Thoracic aorta endothelial cell (primary cell): ENCODE measurements at places on chromosomes 1 and 21. TPM values are rescaled to one million over a fixed set of nuclear protein-coding genes. Genes with fewer than 3 reads are reported as not detected.

PRR9 gene
- not detected in 2 replicates for total RNA-seq

NDUFV3 gene
- total RNA-seq, result 61.2 and 68.8 TPM in 2 replicates

LHX8 gene
- total RNA-seq, result not detected in 2 replicates

LIPI gene
- total RNA-seq, result not detected in 2 replicates

C1orf94 gene
- not detected in 2 replicates for total RNA-seq

CNN3 gene
- total RNA-seq, result 338 and 339 TPM in 2 replicates

AKR7A3 gene
- total RNA-seq, result 0.40 and 0.43 TPM in 2 replicates

HTR6 gene
- 0.07 TPM in 1 of 2 replicates, not detected in the other for total RNA-seq

MAP3K21 gene
- total RNA-seq, result 0.80 and 1.4 TPM in 2 replicates

CIART gene
- 0.93 and 1.1 TPM in 2 replicates for total RNA-seq

PAQR6 gene
- total RNA-seq, result 0.27 and 0.36 TPM in 2 replicates

PTBP2 gene
- total RNA-seq, result 28.7 and 34.4 TPM in 2 replicates

ZFP69 gene
- total RNA-seq, result 2.3 and 3.4 TPM in 2 replicates

KRTAP13-2 gene
- total RNA-seq, result not detected in 2 replicates

KPRP gene
- total RNA-seq, result not detected in 2 replicates

TSNAX gene
- total RNA-seq, result 41.2 and 41.4 TPM in 2 replicates

FCRL6 gene
- total RNA-seq, result not detected in 2 replicates

PCBP3 gene
- 0.29 and 0.40 TPM in 2 replicates for total RNA-seq

LORICRIN gene
- not detected in 2 replicates for total RNA-seq

PSEN2 gene
- total RNA-seq, result 19.3 and 19.8 TPM in 2 replicates

CFHR3 gene
- total RNA-seq, result not detected in 2 replicates

MYOG gene
- not detected in 2 replicates for total RNA-seq

DIO1 gene
- total RNA-seq, result not detected in 2 replicates

CRABP2 gene
- total RNA-seq, result 0.72 and 1.2 TPM in 2 replicates
